ENCODE measurements at places on chromosomes 2 and 18. TPM values are rescaled to one million over a fixed set of nuclear protein-coding genes. Genes with fewer than 3 reads are reported as not detected.

DNA sequence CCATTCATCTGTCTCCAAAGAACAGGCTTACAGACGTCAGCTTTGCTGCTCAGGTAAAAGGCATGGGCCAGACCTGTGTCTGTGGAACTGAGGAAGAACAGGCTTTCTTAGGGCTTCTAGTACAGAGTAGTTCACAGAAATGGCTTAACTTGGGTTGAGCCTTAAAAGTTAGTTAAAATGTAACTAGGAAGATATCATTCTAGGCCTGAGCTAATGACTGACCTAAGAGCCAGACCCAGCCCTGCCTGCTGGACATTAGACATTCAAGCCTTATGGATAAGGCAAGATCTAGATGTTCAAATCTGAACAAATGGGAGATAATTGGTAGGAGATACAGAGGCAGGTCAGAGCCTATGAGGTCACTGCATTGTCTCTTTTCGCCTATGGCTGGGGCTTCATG, 73.9 kb upstream of the SLC14A2 start:
- no peak for DNase-seq

The ITPRIPL1 gene
- total RNA-seq, result 14.1 TPM

GRCh38 chr2:9877026-9877425, 33.8 kb downstream of the TAF1B start:
- no peak for DNase-seq

The ZBTB7C gene
- not detected for total RNA-seq

GRCh38 chr2:218285604-218286003, 6.7 kb downstream of the TMBIM1 start:
- peak; percentile 51 for DNase-seq

DNA sequence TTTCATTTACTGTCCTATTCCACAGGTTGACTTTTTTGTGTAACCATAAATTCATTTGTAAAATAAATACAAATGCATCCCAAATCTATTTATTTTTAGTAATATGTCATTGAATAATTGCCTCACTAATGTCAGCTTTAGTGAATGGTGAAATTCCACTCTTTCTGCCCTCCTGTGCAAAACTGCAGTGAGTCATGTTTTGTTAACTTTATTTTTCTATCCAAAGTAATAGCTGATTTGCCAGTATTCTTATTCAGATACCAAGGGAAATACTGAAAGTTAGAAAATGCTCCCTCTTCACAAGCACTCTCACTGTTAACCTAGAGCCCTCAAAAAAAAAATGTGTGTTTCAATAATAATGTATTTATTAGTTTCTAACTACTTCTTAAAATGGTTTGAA, 322.8 kb downstream of the RIT2 start:
- no peak for DNase-seq

DNA sequence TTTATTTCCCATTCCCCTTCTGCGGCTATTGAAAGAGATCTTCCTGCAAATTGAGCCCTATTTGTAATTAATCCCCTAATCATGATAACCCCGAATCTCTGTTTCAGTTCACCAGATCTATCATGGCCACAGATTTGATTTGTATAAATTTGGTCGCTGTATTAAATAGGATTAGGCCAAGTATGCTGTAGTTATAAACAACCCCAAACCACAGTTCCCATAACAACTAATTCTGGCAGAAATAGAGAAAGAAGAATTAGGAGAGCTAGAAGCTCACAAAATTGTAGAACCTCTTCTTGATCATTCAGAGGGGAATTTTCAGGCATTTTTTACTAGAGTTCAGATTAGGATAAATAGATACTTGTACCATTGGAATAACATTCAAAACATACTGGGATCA, 433.7 kb upstream of the TNP1 start:
- no peak for DNase-seq

DNA sequence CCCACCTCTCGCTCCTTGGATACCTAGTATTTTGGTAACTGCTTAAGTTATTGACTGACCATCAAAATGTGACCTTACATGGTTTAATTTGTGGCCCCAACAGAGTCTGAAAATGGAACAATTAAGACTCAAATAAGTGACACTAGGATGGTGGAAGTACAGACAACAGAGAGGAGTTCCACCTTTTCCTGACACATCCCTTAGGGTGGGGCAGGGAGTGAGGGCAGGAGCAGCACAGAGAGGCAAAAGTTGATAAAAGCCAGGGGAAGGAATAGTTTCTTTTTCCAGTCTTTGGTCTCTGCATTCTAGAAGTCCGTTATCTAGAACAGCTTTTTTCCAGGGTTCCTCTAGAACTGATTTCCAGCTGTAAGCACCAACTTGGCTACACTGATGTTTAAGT, 32.2 kb downstream of the FTCDNL1 start:
- no peak for DNase-seq

DNA sequence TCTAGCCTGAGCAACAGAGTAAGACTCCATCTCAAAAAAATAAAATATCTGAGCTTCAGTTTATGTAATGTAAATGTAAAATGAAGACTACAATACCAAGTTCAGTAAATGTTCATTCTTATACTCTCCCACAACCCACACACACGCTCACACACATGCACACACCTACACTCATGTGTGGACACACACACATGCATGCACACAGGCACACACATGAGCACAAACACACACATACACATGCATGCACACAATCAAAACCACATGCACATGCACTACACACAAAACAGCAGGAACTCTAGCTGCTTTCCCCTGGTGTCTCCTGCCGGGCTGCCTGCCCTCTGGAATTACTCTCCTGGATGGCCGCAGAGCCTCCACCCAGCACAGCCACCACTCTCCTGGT, 90.6 kb downstream of the GFPT1 start:
- DNase-seq, result no peak

- no peak for DNase-seq
Measured at GRCh38 chr2:240886023-240886565, 9.9 kb downstream of the MAB21L4 start.

GRCh38 chr2:215358891-215359575, 47.2 kb downstream of the ATIC start:
- DNase-seq, result no peak

- DNase-seq, result no peak
Measured at GRCh38 chr2:144517866-144518747, 1.8 kb downstream of the ZEB2 start.

GRCh38 chr2:144042751-144043150, 477.2 kb downstream of the ZEB2 start:
- DNase-seq, result no peak

GRCh38 chr2:129192117-129192516, 787.3 kb upstream of the RAB6C start:
- DNase-seq, result no peak

DNA sequence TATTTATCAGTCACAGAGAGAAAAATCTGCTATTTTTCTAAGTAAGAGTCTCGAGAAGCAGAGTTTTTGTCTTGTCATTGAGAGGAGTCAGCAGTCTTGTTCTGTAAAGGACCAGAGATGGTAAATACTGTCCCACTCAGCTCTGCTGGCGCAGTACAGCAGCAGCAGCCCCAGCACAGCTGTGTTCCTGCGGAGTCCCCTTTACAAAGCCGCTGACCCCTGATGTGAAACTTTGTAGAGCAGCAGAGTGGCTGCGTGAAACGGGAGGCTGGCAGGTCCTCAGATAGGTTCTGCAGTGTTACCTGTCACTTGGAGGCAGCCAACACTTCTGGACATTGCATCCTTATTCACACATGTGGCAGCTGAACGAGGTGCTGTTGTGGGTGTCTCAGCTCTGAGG, 45.2 kb downstream of the TMEM185B start:
- DNase-seq, result peak; percentile 25

DNA sequence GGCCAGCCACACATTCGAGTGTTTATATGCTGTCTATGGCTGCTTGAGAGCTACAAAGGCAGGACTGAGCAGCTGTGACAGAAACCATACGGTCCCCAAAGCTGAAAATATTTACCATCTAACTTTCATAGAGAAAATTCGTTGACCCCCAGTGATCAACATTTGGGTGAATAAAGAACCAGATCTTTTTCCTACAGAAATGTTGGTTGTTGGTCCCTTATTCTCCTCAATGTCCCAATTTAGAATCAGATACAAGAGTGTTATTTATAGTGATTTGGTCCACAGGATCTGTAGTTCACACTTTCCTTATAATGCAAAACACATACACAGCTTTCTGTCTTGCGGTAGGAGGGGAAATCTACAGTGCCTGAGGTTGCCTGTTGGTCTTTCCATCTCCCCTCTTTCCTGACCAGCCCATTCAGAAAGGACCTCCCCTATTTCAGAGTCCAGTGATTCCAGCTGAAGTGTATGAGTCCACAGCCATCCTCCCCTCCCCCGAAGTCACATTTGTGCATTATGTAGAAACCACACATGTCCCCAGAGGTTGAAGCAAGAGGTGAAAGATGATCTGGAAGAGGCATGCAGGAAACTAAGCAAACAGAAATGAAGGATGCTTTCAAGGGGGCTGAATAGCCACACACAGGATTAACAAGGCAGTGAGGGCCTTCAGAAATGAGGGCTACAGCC, 61.9 kb downstream of the SPRED2 start:
- no peak for DNase-seq

GRCh38 chr2:10002681-10003080, 40.7 kb upstream of the KLF11 start:
- DNase-seq, result no peak

The NEU4 gene
- total RNA-seq, result 6.6 TPM

DNA sequence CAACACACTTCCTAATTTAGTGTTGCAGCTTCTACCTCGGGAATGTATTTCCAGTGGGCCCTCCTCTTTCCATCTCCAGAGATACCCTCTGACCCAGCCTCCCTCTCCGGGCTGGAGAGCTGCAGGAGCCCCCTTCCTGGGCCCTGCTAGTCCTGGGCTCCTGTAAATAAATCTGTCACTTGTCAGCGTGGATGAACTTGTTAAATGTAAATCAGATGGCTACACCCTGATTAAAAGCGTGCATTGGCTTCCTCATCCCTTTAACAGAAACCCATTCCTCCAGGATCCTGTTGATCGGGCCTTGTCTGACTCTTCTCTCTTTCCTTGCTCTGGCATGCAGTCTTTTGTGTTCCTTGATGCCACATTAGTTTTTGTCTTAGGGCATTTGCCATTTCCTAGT, 2.4 kb downstream of the ZNF236 start:
- DNase-seq, result no peak

DNA sequence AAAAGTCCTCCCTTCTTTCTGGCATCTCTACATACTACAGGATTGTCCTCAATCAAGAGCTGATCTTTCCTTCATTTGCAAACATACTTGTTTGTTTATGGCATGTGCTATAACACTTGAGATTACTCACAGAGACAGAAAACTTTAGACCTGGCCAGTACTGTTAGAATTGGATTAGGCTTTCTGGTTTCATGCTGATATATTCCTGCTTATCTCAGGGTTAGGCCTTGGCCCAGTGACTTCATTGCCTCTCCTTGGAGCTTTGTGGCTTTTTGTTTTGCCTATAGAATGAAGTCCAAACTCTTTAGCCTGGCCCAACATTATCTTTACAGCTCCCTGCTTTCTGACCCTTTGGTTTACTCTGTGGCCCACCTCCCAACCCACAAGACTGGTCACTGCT, 363.3 kb downstream of the ALK start:
- no peak for DNase-seq

The CD8B gene
- 22.7 TPM for total RNA-seq

DNA sequence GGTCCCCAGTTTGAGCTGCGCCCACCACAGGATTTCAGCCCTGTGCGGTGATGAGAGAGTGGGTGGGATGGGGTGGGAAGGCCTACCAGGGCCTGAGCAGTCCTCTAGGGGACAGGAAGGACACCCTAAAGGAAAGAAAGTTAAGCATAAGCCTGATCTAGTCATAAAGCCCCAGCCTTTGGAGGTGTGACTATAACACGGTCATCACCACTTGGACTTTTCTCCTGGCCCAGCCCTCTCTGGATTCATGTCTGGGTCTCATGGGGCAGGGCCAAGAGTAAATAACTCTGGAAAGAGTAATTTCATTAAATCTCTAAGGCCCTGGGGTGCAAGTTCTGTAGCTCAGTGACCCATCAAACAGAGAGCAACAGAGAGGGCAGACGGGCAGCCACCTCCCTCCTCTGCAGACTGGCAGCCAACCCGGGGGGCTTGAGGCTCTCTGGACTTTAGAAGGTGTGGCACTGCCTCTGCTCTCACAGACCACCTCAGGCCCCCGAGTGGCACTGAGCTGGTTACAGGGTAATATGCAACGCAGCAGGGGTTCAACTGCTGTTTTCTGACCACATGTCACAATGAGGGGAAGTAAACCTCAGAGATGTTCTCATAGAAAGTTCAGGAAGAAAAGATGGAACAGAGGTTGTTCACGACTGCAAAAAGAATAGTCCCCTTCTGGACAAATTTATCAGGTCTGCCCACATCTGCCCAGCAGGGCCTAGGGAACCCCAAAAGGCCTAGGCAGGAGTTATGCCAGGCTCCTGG, 41.5 kb downstream of the TGFA start:
- DNase-seq, result no peak

- DNase-seq, result peak; percentile 17
Measured at GRCh38 chr2:171523088-171524017, 1.1 kb downstream of the CYBRD1 start.

The PKDCC gene
- total RNA-seq, result not detected

GRCh38 chr2:37869304-37869703, 55.8 kb upstream of the RMDN2 start:
- DNase-seq, result no peak

DNA sequence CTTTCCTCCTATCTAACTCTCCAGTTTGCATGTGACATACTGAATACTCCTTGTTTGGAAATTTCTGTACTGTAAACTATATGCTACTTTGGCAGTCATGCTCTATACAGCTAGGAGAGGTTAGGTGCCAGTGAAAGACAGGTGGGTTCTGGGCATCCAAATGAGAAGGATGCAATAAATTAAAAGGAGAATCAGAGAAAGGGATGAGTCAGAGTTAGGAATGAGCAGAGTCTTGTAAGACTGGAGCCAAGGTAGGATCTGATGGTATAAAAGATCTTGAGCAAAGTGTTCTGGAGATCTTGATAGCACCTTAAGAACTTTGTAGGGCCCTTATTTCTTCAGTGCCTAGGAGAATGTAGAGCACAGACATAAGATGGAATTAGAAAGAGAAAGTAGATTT, 58.7 kb upstream of the STAM2 start:
- no peak for DNase-seq

- no peak for DNase-seq
Measured at GRCh38 chr2:455913-456312, 168.0 kb upstream of the ALKAL2 start.

- DNase-seq, result no peak
Measured at GRCh38 chr18:9429662-9429993, 45.7 kb upstream of the RALBP1 start.

- DNase-seq, result no peak
Measured at GRCh38 chr2:195326537-195326936, 330.5 kb upstream of the SLC39A10 start.

The OSBPL6 gene
- total RNA-seq, result not detected

DNA sequence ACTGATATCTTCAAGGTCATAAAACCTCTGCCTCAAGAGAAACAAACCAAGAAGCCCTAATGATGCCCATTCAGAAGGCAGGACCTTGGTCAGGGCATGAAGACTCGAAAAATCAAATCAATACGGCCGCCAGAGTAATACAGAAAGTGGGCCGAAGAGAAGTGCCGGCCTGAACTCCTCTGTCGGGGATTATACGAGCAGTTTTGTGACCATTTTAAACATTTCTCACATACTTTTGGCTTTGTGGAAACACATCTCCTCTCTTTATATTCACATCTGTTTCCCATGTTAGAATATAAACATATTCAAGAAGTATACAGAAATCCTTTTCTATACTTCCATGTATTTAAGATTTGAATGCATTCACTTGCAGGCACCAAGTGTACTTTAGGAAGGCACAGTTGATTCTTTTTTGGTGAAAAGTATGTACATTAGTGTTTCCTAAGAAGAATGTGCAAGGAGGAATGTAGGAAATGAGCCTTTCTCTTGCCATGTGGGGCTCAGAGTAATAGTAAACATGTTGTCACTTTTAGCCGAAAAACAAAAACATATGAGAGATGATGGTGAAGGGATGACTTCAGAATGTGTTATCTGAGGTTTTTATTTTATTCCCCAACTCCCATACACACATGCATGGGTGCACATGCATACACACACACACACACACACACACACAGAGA, 707.9 kb upstream of the ID2 start:
- DNase-seq, result no peak

All from natural killer cell (primary cell).